PC-3 (cell line): ENCODE measurements at places on chromosomes 7 and 10. TPM values are rescaled to one million over a fixed set of nuclear protein-coding genes. Genes with fewer than 3 reads are reported as not detected.

The SPDYE2 gene
- total RNA-seq: not detected in 2 replicates

DNA sequence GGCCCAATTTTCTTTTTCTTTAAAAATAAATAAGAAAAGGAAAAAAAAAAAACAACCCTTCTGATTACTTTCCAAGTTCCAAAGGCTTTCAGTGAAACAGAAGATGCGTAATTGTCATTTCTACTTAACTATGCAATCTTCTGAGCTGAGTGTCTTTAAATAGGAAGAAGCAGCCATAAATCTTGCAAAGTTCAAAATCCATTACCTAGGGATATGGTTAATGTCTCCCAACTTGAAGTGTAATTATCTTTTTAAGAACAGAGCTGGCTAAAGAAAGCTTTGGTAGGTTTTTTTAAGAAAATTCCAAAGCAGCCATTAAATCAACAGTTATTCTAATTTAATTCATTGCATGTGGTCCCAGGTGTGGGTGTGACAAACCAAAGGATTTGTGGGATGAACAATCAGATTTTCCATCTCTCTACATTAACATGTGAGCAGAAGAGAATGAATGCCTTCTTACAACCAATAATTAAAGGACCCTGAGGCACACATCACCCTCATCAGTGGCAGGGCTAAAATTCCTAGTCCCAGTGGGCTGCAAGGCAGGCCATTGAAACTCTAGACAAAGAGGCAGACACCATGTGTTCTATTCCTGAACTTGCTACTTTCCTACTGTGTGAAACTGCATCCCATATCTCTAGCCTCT, 419.2 kb downstream of the REEP3 start:
- DNase-seq: no peak

GRCh38 chr10:6530211-6530840, 49.8 kb downstream of the PRKCQ start:
- no peak for DNase-seq

DNA sequence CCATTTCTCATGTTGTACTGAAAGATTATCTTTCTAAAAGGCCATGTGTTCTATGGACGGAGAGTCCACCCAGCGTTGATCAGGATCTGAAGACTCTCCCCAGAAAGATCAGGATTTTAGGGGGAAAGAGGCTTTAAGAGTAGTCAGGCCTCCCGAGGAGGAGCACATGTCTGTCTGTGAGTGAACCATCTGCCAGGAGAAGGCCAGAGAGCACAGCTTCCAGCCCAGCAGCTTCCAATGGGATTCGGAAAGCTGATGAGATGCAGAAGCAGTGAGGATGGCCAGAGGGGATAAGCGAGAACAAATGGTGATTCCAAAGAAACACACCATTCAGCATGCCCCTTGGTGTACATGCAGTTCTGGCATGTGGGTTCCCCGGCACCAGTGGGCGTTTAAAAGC, 88.5 kb upstream of the TCERG1L start:
- DNase-seq: no peak

The NKX2-3 gene
- 0.07 TPM in 1 of 2 replicates, not detected in the other for total RNA-seq

- no peak for DNase-seq
These were observed 196.6 kb upstream of the FRMD4A start for GRCh38 chr10:14527134-14527844.

The ABCB4 gene
- total RNA-seq: not detected in 2 replicates
